ENCODE measurements at places on chromosomes 1 and 21.

- no peak for DNase-seq
Measured at GRCh38 chr1:226073184-226073950, 10.9 kb downstream of the H3-3A start.

GRCh38 chr1:182930985-182931384 is 22.0 kb downstream of the SHCBP1L start:
- no peak for DNase-seq

DNA sequence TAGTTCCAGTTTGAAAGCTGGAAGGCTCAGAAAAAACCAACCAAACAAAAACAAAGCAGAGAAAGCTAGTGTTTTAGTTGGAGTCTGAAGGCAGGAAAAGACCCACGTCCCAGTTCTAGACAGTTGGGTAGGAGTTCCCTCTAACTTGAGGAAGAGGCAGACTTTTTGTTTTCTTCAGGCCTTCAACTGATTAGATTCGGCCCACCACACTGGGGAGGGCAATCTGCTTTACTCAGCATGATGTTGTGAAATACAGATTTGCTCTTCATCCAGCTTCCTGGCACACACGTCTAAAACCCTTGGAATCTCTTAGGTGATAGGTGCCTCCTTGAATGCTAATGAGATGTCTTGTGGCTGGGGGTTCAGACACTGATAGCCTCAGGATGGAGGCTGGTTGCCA is 49.1 kb upstream of the CSF3R start:
- DNase-seq = no peak

- DNase-seq = peak; percentile 4
Measured at GRCh38 chr1:91929250-91929649, 20.0 kb upstream of the BRDT start.

- DNase-seq = peak; percentile 99
Measured at GRCh38 chr1:244353551-244354091, 98.1 kb downstream of the ADSS2 start.

DNA sequence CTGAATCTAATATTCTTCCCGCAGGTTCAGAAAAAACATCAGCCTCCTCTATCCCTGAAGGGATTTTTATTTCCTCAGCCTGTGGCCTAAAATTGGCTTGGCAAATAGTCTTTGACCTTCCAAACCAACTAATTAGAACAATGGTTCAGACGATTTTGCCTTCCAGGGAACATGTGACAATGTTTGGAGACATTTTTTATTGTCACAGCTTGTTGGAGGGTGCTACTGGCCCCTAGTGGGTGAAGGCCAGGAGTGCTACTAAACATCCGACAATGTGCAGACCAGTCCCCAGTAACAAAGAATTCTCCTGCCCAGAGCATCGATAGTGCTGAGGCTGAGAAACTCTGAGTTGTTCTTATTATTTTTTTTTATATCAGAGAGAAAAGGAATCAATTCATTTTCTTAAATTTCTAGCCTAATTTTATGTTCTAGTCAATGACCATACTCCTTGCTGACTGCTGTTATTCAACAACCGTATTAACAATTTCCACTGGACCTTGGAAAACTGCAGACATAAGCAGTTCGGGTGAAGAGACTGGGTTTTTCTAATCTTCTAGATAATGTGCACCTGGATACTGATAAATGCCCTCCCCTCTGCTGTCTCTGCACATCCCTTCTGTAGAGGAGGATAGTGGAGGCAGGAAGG is 280.7 kb downstream of the LMX1A start:
- peak; percentile 15 for DNase-seq

DNA sequence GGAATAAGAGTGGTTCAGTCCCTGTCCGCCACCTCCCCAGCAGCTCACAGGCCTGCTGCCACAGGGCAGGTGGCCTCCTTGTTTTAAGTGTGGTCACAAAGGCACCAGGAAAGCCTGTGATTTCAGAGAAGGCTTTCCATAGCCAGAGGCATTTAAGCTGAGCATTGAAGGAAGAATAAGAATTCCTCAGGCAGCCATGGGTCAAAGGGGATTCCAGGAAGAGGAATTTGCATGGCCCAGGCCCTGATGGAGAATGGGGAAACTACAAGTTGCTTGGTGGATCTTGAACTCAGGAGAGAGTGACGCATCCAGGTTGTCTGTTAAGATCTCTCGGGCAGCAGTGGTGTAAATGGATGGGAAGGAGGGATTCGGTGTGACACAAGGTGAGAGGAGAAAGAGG is 66.7 kb downstream of the KLHDC7A start:
- no peak for DNase-seq

DNA sequence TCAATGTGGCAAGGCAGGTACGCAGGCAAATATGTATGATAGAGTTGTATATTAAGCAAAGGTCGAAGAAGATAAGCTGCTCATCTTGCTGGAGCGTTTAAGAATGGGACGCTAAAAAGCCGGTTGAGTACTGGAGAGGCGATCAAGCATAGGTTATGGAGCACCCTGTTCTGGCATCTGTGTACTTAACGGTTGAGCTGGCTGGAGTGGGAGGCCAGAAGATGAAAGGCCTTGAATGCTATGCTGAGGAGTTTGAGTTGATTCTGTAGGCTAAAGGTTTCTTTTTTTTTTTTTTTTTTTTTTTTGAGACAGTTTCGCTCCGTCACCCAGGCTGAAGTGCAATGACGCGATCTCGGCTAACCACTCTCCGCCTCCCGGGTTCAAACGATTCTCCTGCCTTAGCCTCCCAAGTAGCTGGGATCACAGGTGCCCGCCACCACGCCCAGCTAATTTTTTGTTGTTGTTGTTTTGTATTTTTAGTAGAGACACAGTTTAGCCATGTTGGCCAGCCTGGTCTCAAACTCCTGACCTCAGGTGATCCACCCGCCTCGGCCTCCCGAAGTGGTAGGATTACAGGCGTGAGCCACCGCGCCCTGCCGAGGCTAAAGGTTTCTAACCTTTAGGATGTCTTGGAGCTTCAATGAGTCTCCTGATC is 850 bp upstream of the KHDC4 start:
- DNase-seq = peak; percentile 74

- no peak for DNase-seq
Measured at GRCh38 chr1:160577671-160578070, 1.6 kb downstream of the CD84 start.

DNA sequence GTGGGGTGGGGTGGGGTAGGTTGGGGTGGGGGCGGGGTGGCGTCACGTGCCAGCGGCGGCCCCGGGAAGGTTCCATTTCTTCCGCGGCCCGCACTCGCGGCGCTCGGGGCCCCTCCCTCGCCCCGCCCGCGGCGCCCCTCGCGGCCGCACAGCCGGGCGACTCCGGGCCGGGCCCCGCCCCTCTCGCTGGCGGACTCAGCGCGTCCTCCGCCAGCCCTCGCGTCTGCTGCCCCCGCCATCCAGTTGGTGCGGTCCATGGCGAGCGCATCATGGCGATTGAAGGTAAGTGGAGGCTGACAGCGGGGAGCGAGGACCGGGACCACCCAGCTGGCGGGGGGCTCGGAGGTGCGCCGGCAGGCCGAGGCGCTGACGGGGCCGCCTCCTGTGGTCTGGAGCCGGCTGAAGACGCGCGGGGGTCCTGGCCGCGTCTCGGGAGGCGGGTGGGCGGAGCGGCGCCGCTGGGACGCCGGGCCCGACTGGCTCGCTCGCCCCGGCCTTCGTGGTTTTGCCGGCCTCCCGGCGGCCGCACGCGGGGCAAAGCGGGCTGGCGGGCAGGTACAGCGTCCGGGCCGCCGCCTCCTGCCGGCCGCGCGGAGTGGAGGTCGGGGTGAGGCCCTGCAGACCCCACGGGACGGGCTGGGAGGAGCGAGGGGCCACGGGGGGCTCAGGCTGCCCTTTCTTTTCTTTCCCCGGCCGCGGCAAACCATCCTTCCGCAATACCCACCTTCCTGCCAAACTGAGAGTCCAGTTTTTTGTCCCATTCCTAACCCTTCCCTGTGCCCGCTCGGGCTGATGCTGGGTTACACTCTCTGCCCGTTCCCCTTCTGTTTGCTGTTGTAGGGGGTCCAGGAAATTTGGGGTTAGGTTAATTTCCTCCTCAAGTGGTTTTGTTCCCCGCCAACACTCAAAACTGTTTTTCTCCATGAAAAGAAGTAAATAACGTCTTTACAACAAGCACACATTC is at the start of gene SYT14:
TSS of gene SYT14 (plus strand) at position 222 of the 964 bp plus-strand sequence. CDS start at position 270, 48 bp downstream.
- DNase-seq = peak; percentile 49

DNA sequence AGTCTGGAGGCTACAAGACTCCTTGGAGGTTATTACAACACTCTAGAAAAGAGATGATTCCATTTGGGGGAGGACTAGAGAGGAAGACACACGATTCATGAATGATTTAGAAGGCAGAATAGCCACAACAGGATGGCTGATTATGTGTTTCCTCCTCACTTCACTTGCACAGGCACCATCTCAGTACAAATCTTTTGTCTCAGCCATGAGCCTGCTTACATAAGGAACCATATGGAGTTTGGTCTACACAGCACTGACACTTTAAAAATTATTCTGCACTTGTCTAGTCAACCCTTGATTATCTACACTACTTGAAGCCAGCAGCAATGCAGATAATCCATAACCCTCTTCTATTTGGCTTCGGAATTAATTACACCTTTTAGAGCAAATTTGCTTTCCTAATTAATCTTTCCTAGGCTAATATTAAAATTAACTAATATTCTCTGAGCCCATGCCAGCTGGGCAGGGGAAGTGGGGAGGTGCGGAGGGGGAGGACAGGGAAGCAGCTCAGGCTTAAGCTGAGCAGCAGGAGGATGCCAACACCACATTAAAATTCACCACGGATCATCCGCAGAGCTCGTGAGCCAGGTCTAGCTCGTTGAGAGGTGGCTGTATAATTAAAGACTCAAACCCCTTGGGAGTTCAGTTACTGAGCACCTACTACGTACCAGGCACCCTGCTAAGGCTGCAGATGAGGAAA is 3.2 kb upstream of the LEMD1 start:
- DNase-seq = no peak

All from kidney tubule cell (primary cell).